Keratinocyte (primary cell): ENCODE measurements at places on chromosomes 11 and 22. TPM values are rescaled to one million over a fixed set of nuclear protein-coding genes. Genes with fewer than 3 reads are reported as not detected.

DNA sequence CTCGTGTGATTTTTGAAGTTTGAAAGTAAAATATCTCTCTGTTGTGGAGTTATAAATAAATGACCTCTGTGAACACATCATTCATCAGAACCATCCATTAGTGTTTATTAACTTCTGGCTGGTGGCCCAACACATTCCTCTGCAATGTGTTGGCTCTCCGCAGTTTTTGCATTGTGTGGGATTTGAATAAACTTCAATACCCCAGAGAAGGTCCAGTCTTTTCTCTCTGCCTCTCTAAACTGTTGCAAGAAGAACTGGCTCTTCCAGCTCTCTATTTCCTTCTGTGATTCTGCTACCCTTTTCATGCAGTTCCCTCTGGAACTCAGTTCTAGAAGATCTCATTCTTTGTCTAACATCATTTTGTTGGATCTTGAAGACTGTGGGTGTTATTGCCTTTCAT, 125.0 kb upstream of the ARHGAP42 start:
- DNase-seq: no peak

DNA sequence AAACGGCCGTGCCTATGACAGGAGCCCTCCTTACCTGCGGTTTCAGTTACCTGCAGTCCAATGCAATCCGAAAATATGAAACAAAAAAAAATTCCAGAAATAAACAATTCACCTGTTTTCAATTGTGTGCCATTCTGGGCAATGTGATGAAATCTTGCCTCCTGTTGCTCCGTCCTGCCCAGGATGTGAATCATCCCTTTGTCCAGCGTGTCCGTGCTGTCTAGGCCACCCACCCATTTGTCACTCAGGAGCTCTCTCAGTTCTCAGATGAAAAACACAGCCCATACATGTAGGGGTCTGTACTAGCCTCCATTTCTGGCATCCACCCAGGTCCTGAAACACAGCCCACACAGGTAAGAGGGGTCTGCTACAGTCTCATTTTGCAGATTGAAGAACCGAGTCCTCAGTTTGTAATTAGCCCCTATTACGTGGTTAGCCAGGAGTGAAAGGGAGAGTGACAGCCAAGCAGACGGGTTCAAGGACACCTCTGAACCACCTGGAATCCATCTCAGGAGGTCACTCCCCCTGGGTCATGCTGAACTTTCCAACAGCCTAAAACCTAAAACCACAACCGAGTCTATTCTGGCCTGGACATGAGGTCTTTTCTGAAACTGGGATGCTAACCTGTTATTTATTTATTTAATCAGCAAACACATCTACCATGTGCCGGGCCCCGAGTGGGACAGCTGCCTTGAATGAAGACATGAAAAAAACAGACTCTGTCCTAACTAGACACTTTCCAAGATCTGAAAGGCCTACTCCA, 317.2 kb downstream of the SHANK2 start:
- DNase-seq: no peak

DNA sequence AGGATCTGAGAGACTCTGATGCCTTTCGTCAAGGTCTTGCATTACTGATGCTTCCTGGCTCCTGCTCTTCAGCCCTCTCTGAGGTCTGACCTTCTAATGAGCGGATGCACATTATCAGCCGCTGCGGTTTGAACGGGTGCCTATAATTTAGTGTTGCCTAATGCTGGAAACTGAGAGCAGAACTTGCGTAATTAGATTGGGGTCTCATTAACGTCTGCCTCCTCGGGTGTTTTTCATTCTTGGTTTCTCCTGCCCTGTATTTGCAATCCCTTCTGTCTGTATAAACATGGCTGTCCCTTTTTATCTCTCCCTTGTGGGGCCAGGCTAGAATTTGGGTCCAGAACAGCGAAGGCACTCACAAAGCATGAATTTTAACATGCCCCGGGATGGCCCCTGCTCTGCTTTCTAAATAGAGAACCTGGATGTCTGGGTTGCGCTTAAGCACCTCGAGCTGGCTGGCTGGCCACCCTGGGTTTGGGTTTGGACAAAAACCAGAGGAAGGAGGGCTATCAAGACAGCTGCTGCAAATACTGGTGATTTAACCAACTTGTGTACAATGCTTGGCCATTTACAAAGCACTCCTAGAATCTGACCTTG, 118.6 kb downstream of the TIMP3 start:
- no peak for DNase-seq

- no peak for DNase-seq
Observed at GRCh38 chr11:16891964-16892363, 122.2 kb downstream of the PLEKHA7 start.

Gene SAA2
- polyA plus RNA-seq: 1.2 to 5.9 TPM (median 1.3 TPM) in 3 replicates

Gene HOATZ
- 0.11 TPM in 1 of 3 replicates, not detected in the others for polyA plus RNA-seq

DNA sequence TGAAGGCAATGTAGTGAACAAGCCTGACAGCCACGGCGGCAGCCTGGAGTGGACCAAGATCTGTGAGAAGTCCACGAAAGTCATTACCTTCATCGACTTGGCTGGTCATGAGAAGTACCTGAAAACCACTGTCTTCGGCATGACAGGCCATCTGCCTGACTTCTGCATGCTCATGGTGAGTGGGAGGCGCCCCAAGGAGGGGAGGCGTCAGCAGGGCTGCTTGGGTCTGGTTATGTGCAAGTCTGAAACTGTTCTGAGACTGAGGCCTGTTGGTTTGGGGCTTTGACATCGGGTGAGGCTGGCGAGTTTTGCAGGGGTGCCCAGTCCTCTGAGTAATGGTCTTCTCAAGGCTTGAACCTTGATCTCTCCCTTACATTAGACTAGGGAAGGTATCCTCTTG, 11.1 kb downstream of the GTPBP1 start:
- DNase-seq: no peak

Gene P2RY2
- polyA plus RNA-seq: 3.9 to 6.9 TPM (median 5.1 TPM) in 3 replicates

Gene EXT2
- polyA plus RNA-seq: 148 to 168 TPM (median 159 TPM) in 3 replicates

DNA sequence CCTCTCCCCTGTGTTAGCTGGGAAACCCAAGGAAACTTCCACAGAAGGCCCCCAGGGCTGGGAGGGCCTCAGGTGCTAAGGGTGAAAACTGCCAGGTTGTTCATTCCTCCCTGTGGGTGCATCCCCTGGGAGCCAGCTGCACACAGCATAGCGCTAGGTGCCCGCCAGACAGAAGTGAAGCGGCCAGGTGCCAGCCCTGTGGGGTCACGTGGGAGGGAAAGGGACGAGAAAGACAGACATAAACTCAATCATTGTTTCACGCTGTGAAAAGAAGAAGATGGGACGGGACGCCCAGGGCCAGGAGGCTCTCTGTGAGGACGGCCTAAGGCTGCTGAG, 31.6 kb upstream of the HMOX1 start:
- no peak for DNase-seq

DNA sequence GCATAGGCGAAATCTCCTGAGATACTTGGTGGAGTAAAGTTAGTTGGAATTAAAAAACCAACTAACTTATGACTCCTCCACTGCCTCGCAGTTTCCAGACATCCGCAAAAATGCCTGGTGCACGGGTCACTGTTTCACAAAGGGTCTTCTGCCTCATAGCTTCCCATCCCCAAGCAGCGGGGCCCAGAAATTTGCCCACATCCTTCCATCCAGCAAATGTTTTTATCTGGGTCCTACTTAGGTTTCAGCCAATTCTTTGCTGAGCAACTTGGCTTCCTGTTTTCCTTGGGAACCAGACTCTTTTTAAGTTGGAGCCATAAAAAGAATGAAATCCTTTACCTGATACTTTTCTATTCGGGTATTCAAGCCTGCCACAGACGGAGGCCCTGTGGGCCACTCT, 36.2 kb downstream of the FZD4 start:
- no peak for DNase-seq

Gene SCO2
- 1.9 to 4.3 TPM (median 2.4 TPM) in 3 replicates for polyA plus RNA-seq

- no peak for DNase-seq
Observed at GRCh38 chr11:6745465-6746015, 26.2 kb downstream of the OR2AG2 start.

Gene PRR33
- not detected in 3 replicates for polyA plus RNA-seq

DNA sequence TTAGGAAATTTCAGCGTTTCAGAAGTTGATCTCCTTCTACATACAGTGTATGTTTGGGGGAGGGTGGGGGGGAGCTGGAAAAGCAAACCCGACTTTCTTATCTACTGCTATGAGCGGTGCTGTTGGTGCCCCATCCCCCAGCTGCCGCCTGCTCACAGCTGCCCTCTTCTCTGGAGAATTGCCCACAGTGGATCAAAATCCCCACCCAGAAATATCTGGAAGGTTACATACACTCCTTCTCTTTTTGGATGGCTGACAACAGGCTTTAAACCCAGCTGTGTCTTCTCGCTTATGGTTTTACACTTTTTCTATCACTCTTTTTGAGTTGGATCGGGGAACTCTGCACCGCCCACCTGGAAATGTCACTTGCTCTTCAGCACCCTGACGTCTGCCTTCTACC, 56.4 kb downstream of the DHCR7 start:
- no peak for DNase-seq

Gene TEX12
- not detected in 3 replicates for polyA plus RNA-seq

DNA sequence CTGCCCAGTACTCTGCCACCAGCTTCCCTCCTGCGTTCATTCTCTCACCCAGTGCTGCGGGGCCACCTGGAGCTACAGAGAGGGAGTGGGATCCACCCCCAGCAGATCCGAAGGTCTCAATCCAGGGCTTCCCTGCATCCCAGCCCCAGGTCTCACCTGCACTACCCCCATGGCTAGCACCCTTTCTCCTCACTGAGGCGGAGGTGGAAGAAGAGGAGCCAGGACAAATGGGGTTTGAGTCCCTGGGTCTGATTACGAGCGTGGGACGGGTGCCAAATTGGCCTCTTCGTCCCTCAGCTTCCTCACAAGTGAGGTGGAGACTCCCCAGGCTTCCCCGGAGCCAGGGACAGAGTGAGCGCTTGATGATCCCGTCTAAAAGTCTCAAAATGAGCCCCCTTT, 64.2 kb downstream of the NFAM1 start:
- DNase-seq: no peak

GRCh38 chr22:35478633-35479107, 62.0 kb upstream of the RASD2 start:
- DNase-seq: no peak

- no peak for DNase-seq
Observed at GRCh38 chr11:6655790-6656583, at the start of gene DCHS1. TSS of gene DCHS1 (minus strand) at chr11:6655809. CDS start at chr11:6641613, 14,196 bp downstream.

DNA sequence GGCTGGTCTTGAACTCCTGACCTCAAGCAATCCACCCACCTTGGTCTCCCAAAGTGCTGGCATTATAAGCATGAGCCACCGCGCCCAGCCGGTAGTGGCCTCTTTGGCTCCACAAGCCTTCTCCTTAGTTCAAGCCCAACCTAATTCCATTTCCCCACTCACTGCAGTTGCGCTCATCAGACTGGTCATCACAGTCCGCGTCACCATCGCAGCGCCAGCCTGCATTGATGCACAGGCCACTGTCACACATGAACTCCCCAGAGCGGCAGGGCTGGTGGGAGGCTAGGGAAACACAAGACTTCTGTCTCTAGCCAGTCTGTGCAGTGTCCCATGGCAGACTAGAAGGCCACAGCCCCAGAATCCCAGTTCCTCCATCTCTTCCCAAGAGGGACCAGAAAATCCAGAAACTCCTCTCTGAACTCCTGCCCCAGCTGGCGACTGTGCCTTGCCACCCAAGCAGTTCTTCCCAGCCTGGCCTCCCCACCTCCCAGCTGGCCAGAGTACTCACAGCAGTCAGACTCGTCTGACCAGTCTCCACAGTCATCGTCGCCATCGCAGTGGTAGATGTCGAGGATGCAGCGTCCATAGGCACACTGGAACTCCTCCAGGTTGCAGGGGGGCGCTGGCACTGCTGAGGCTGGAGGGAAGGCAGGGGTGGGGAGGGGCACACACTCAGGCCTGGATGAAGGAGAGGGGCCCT, 19.8 kb downstream of the LRP4 start:
- DNase-seq: no peak

DNA sequence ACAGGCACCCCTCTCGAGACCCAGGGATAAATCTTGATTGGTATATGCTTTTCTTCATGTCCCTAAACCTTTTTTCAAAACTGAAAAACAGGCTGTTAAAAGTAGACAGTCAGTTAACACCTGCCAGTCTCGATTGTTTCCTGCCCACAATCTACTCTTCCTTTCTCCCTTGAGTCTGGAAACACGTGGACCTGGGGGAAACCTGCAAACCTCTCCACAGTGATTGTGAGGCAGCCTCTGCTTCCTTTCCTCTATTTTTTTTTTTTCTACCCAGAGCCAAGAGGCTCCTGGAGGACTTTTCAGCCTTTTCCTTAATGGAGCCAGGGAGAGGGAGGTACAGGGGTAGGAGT, 69.4 kb upstream of the CLMP start:
- DNase-seq: no peak

Gene CCDC34
- 1.6 to 4.2 TPM (median 3.1 TPM) in 3 replicates for polyA plus RNA-seq

DNA sequence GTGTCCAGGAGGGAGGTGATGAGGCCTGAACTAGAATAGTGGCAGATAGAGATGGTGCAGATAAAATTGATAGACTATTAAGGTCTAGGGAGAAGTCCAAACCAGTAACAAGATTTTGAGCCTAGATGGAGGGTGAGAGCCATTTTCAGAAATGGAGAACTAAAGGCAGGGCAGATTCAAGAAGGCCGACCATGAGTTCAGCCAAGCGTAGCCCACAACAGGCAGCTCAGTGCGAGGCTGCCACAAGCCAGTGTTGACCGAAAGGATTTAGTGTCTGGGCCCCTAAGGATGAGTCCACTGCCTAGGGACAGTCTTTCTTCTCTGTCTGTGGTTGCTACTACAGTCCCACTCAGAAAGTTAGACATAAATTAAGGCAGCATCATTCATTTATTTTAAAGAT, 51.7 kb downstream of the PPP2R1B start:
- no peak for DNase-seq

DNA sequence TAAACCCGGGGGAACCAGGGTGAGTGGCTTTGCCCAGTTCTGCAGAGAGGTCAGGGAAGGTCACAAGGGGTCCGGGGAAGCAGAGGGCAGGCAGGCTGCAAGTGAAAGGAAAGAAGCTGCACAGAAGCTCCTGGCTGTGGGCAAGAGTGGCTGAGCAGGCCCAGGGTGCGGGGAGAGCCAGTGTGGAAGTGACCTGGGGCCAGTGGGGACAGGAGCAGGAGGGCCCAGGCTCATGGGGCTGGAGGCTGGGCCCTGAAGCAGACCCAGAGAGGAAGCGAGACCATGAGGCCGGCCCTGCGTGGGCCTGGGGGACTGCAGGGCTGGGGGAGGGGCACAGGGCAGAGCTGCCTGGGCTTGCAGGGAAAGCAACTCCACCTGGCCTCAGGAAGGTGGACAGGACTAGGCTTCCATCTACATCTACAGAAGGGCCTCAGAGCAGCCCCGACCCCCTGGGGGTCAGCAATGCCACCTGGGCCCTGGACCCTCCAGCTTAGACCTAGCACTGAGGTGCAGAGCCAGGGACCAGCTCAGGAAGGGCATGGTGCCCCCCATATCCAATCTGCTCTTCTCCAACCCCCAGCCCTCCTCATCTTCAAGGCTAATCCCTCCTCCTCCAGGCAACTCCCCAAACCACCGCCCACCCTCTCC, 11.6 kb downstream of the IGF2 start:
- no peak for DNase-seq

GRCh38 chr11:121841487-121842191, 274.4 kb downstream of the BLID start:
- DNase-seq: no peak

GRCh38 chr11:1533342-1533725, 38.7 kb downstream of the DUSP8 start:
- DNase-seq: no peak

Gene EP300
- polyA plus RNA-seq: 7.9 to 10.5 TPM (median 9.7 TPM) in 3 replicates
